Chondrocyte (in vitro differentiated cells): ENCODE measurements at places on chromosomes 16 and 17. TPM values are rescaled to one million over a fixed set of nuclear protein-coding genes. Genes with fewer than 3 reads are reported as not detected.
A peak's percentile ranks its signal among the peaks of the same experiment; 100 is the strongest.

GRCh38 chr17:73224663-73225305, 31.9 kb downstream of the COG1 start:
- H3K27me3 ChIP-seq, result no peaks in the 10 kb centered on the region
- peak overlapping the region; percentile 12 for H3K27ac ChIP-seq
- DNase-seq, result no peak

GRCh38 chr17:41329279-41329948, 13.9 kb upstream of the KRTAP17-1 start:
- H3K4me3 ChIP-seq, result no peak overlapping the region
- H3K36me3 ChIP-seq, result no peaks in the 10 kb centered on the region
- H3K27ac ChIP-seq, result no peak overlapping the region
- peaks cover 4% of the 10 kb centered on the region for H3K27me3 ChIP-seq

GRCh38 chr16:75573955-75574354, 7.8 kb downstream of the GABARAPL2 start:
- H3K27ac ChIP-seq, result no peak overlapping the region
- H3K27me3 ChIP-seq, result no peaks in the 10 kb centered on the region
- no peak for DNase-seq
- no peaks in the 10 kb centered on the region for H3K4me1 ChIP-seq

Gene FBXL20
- 21.3 to 21.9 TPM (median 21.8 TPM) in 3 replicates for total RNA-seq

DNA sequence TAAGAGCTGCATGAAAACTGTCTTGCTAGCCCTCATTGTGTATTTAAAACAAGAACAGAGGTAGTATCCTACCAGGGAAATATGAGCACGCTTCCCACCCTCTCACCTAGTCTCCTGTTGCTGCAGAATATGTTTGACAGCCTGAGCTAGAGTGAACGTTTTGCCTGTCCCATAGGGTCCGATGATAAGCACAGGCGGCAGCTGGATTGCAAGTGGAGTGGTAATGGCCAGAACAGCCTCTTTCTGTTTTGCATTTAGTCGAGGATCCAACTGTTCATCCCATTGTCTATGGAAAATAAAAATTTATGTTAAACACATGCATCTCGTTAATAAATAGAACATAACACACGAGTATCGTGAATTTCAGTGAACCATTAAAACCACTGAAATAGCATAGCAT, 84.2 kb downstream of the HELZ start:
- H3K27ac ChIP-seq, result no peak overlapping the region
- no peak overlapping the region for H3K4me3 ChIP-seq
- peaks cover 25% of the 10 kb centered on the region for H3K36me3 ChIP-seq
- H3K4me1 ChIP-seq, result peaks cover 31% of the 10 kb centered on the region
- DNase-seq, result no peak

DNA sequence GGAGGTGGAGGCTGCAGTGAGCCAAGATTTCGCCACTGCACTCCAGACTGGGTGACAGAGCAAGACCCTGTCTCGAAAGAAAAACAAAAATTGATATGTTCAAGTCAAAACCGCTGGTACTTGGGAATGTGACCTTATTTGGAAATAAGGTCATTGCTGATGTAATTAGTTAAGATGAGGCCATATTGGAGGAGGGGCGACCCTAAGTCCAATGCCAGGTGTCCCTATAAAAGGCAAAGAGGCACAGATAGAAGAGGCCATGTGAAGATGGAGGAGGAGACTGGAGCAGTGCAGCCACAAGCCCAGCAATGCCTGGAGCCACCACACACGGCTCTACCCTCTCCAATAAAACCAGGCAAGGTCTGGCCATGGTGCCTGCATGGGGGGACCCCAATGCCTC, 50.8 kb upstream of the JPH3 start:
- no peak for DNase-seq
- peaks cover 21% of the 10 kb centered on the region for H3K27me3 ChIP-seq
- no peak overlapping the region for H3K27ac ChIP-seq

GRCh38 chr16:77905374-77905920, 116.9 kb upstream of the CLEC3A start:
- H3K27me3 ChIP-seq, result no peaks in the 10 kb centered on the region
- DNase-seq, result no peak
- no peak overlapping the region for H3K27ac ChIP-seq
- H3K36me3 ChIP-seq, result no peaks in the 10 kb centered on the region
- no peak overlapping the region for H3K4me3 ChIP-seq

- no peak for DNase-seq
- H3K4me3 ChIP-seq, result no peak overlapping the region
- no peaks in the 10 kb centered on the region for H3K36me3 ChIP-seq
- H3K4me1 ChIP-seq, result no peaks in the 10 kb centered on the region
These were observed 157.1 kb upstream of the C16orf82 start for GRCh38 chr16:26909623-26910022.

Gene SEC14L1
- 47.1 to 60.0 TPM (median 51.8 TPM) in 3 replicates for total RNA-seq

Gene GRAP
- 0.13 to 0.35 TPM in 2 of 3 replicates, not detected in the other for total RNA-seq
